Upper lobe of left lung (tissue), 6 donors: ENCODE measurements at places on chromosomes 2 and 18.

- no peak for DNase-seq
These were observed 216.9 kb downstream of the ARHGAP15 start for GRCh38 chr2:143345887-143346787.

- no peak for DNase-seq
These were observed 43.5 kb upstream of the MSH2 start for GRCh38 chr2:47359375-47359868.

DNA sequence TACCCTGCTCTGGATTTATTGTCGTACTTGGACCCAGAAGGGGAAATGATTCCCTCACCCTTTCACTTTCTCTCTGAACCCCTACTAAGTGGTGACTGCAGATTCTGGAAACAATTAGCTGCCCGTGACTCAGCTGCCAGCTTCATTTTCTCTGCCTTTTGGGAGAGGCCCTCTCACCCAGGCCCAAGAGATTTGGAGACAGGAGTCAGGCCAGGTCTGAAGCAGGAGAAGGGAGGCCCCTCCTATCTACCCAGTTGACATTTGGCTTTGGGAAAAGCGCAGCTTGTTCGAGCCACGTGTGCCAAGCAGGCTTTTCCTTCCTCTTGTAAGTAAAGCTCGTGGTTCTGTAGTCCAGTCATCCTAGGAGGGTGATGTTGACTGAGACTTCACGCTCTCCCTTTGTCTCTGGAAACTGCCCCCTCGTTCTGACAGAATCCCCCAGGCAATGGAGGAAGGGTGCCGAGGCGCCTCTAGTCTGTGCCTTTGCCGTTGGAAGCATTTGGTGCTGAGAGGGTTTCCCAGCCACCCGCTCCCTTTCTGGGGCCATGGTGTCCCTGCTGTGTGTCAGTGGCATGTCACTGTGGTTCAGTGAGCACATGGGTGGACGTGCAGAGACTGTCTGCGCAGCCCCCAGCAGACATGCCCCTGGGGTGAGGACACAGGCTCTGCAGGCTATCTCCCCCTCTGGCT lies 8.6 kb downstream of the OXER1 start:
- no peak for DNase-seq

GRCh38 chr2:181399027-181399426 lies 58.2 kb upstream of the ITGA4 start:
- DNase-seq, result no peak

DNA sequence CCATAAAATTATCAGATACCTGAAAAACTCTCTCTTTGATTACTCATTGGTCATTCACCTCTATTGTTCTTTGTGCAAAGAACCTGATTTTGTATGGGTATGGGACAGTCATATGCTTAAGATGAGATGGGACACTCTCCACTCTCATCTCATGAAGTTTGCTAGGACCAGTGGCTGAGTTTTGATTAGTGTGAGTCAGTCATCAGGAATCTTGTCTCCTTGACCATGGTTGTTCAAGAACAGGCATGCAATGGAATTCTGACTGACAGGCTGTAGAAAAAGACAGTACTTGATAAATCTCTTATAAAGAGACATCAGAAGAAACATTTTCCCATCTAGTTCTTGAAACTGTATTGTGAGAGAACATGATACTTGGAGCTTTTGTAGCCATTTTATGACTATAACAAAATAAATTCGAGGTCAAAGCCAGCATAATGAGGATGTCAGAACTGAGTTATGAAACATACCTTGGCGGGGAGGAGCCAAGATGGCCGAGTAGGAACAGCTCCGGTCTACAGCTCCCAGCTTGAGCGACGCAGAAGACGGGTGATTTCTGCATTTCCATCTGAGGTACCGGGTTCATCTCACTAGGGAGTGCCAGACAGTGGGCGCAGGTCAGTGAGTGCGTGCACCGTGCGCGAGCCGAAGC lies 367.0 kb downstream of the NR4A2 start:
- DNase-seq, result no peak

DNA sequence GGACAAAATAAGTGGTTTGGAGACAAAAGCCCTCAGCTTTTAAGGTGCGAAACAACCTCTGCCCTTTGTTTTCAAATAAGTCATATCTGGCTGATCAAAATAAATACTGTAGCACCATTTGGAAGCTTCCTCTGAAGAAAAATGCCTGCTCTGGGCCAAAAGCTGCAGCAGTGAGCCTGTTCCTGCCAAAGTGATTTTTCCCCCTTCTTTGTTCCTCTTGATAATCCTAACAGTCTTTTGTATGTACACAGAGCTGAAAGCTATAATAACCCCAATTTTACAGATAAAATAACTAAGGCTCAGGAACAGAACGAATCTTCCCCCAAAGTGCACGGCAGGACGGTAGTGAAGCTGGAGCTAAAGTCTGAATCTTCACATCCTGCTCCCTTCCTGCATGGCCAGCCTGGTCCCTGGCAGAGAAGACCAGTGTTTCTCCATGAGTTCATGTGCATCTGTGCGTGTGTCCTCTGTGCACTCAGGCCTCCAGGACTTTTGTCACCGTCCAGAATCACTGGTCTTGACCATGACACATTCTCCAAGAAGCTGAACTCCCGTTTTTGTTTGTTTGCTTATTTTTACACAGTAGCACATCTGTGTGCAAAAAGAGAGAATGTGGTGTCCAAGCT lies 2114.1 kb upstream of the PIK3C3 start:
- no peak for DNase-seq

DNA sequence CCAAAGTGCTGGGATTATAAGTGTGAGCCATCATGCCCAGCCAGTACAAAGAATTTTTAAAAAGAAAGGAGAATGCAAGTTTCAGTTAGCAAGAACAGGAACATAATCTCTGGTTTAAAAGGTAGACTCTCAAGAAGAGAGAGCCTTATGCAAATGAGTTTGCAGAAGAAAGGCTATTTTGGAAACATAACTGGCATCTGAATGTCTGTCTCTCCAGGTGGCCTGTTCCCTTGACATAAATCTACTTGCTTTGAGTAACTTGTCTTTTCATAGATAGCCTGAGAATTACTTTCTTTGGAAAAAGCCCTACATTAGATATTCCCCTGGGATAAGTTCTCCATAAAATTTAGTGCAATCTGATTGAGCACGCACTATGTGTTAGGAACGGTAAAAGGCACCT lies 109.6 kb downstream of the ICOS start:
- DNase-seq, result no peak

DNA sequence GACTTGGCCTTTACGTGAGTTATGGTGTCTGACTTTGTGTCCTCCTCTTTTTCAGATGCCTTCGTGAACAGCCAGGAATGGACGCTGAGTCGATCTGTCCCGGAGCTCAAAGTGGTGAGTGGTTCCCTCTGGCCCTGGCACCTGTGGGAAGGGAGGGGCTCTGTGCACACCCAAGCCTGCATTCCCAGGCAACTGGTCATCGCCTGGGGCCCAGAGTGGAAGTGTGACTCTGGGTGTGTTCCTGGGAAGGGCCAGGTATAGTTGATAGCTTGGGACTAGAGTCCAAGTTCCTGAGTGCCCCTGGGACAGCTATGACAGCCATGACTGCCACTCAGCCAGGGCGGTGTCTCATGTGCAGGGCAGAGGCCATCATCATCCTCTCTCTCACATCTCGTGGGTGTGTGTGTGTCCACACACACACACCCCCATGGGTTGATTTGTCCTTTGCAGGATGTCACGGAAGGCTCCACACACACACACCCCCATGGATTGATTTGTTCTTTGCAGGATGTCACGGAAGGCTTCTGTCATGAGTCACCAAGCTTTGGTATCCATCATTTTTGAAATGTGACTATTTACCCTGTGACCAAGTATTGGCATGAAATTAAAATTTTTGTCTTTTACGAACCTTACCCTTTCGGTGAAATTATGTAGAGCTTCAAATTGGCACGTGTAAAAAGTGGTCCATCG lies 215.4 kb downstream of the AGAP1 start:
- no peak for DNase-seq

GRCh38 chr2:45276914-45277313 lies 267.7 kb upstream of the SIX2 start:
- DNase-seq, result no peak

DNA sequence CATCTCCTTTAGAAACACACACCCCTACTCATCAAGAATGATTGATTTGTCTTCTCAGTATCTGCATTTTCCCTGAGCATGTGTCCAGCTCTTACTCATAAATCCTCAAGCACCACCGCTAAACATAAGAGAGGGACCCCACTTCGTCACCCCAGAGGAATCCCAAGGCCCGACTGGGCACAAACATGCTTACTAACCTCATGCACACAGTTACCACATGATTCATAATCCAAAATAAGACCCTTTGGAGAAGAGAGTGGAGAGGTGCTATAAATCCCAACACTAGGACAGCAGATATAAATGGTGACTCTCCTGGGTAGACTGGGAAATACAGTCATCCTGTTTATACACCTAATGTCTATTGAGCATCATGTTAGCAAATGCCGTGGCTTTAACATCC lies 843.2 kb upstream of the ID2 start:
- no peak for DNase-seq

GRCh38 chr2:7681881-7682461 lies 764.8 kb downstream of the RNF144A start:
- DNase-seq, result no peak

- DNase-seq, result no peak
These were observed 177.9 kb upstream of the RAB6C start for GRCh38 chr2:129801575-129801974.

GRCh38 chr2:240522406-240522805 lies 35.4 kb downstream of the ANKMY1 start:
- no peak for DNase-seq

DNA sequence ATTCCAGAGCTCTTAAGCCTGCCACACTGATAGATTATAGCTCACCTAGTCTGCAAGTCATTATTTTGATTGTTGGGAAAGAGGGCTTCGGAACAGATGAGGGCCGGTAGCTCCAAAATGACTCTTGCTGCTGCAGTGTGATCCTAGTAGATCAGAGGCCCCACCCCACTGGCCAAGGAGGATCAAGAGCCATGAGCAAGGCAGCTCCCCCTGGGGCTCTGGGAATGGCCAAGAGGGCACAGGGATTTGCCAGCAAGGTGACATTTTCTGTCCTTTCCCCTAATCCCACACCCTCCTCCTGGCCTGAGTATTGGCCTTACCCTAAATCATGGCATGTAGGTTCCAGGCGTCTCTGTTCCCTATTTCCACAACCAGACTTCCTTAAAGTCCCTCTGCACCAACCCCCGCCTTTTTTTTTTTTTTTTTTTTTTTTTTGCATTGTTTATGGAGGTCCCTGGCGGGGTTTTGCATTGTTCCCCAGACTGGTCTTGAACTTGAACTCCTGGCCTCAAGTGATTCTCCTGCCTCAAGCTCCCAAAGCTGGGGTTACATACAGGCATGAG lies 36.5 kb downstream of the EIF4E2 start:
- no peak for DNase-seq

DNA sequence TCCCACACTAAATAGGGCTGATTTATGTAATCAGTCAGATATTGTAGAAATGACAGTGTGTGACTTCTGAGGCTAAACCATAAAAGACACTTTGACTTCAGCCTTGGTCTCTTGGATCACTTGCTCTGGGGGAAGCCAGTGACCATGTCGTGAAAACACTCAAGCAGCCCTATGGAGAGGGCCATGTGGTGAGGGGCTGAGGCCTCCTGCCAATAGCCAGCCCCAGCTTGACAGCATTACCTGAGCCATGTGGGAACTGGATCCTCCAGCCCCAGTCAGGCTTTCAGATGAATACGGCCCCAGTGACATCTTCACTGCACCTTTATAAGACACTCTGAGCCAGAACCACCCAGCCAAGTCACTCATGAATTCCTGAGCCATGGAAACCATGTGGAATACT lies 20.8 kb downstream of the TNS1 start:
- no peak for DNase-seq

- no peak for DNase-seq
These were observed 3.1 kb upstream of the GORASP2 start for GRCh38 chr2:170925923-170926322.
